ENCODE measurements at places on chromosomes 3 and 15.

DNA sequence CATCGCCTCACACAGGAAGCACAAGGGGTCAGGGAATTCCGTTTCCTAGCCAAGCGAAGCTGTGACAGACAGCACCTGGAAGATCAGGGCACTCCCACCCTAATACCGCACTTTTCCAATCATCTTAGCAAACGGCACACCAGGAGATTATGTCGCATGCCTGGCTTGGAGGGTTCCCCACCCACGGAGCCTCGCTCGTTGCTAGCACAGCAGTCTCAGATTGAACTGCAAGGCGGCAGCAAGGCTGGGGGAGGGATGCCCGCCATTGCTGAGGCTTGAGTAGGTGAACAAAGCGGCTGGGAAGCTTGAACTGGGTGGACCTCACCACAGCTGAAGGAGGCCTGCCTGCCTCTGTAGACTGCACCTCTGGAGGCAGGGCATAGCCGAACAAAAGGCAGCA, 384.8 kb downstream of the CNTN6 start:
- DNase-seq, result no peak

GRCh38 chr15:76711351-76711827, 193.8 kb downstream of the SCAPER start:
- DNase-seq, result no peak

DNA sequence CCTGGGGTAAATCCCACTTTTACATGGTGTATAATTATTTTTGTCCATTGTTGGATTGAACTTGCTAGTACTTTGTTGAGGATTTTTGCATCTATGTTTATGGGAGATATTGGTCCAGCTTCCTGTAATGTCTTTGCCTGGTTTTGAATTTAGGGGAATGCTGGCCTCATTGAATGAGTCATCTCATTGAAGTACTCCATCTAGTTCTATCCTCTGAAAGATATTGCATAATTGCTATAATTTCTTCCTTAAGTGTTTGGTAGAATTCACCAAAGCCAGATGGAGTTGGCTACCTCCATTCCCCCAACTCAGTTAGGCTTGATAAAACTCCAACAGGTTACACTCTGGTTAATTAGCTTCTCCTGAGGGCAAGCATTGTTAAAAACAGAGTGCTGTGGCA, 237.4 kb upstream of the TGFBR2 start:
- no peak for DNase-seq

GRCh38 chr3:47678446-47679338, 100.0 kb upstream of the CSPG5 start:
- DNase-seq, result no peak

- no peak for DNase-seq
These were observed 33.3 kb upstream of the MRPS22 start for GRCh38 chr3:139310474-139310933.

DNA sequence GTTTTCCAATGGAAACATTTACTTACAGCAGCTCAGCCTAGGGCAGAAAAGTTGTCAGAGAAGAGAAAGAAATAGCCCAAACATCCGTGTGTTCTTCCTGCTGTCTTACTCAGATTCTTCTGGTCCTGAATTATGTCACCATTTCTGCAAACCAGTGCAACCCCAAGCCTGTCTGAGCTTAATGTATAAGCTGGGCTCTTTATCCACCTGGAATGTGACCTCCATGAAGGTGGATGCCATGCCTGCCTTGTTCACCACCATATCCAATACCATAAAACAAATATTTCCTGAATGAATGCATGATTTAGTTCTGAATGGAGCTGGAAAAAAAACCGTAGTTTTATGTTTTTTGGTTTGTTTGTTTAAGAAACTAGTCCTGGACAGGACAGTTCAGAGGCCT, 150.9 kb downstream of the RYR3 start:
- DNase-seq, result no peak

Data from stimulated activated CD4-positive, alpha-beta T cell treated with anti-CD3 and anti-CD28 coated beads, TNF-alpha, amount 100 ng/mL, for 1 hour (primary cell).